Retinal pigment epithelial cell (primary cell): ENCODE measurements at places on chromosomes 3 and 15.

DNA sequence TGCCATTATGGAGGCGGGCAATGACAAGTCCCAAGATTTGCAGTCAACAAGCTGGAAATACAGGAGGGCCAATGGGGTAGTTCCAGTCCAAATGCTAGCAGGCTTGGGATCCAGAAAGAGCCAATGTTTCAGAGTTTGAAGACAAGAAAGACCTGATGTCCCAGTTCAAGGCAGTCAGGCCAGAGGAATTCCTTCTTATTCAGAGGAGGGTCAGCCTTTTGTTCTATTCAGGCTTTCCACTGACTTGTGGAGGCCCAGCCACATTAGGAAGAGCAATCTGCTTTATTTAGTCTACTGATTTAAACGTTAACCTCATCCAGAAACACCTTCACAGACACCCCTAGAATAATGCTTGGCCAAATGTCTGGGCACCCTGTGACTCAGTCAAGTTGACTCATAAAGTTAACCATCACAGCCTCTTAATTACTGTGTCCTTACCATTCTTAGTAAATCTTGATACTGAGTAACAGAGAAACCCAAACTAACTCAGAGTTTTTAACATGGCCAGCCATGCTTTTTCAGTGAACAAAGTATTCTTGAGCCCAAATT, 50.9 kb upstream of the NPHP3 start:
- no peak for DNase-seq

DNA sequence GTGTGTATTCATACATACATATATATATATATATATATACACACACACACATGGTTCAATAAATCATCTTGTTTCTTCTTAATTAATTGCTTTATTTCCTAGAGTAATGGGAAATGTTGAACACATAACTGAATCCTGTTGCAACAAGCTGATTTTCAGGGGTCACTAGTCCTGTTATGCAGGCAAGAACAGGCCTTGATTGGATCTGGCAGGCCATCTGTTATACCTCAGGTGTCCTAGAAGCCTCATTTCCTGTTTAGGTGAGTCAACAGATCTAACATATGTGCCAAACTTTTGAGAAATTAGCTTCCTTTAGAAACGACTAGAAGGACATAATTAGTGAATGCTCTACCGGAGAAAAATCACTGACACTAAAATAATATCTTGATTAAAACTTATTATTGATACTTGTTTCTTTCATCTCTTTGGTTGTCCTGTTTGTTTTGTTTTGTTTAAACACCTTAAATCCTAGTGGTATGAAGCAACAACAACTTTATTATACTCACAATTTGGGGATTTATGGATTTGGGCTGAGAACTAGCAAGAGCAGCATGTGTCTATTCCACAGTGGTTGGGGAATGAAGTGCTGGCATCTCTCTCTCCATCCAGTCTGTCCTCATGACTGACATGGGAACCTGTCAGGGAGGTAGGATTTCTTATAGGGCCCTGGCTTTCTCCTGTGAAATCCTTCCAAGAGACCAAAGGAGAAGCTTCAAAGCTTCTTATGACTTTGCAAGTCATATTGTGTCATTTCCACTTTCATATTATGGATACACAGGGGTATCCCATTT, 552.6 kb downstream of the NSUN3 start:
- no peak for DNase-seq

DNA sequence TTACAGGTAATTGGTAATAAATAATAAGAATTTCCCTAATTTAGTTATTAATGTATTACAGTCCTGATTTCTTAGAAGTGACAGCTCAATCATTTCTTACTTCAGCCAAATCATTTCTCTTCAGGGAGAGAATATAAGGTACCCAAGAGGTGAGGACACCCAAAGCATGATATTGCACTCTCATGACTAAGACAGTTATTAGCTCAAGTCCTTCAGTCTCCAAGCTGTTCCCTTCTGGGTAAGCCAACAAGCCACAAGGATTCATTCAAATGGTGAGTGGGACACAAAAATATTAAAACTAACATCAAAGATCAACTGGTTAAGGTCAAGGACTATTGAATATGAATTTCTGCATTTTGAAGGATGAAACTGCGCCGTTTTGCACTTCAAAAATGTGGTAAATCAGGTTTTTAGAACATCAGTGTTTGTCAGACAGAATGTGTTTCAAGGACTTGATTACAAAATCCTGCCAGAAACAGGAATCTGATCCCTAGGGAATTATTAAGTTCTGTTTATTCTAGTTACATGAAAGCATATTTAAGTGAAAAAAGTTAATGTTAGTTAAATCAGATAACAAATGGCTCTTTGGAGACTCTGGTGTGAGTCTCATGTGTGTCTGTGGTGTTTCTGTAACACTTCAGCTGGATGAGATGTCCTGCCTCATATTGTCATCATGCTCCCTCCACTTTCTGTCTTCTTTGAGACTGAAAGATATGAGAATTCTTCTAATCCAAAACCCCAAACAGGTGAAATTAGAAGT, 101.7 kb upstream of the COL8A1 start:
- no peak for DNase-seq

GRCh38 chr3:48119505-48120193, 68.6 kb downstream of the CDC25A start:
- DNase-seq: no peak

DNA sequence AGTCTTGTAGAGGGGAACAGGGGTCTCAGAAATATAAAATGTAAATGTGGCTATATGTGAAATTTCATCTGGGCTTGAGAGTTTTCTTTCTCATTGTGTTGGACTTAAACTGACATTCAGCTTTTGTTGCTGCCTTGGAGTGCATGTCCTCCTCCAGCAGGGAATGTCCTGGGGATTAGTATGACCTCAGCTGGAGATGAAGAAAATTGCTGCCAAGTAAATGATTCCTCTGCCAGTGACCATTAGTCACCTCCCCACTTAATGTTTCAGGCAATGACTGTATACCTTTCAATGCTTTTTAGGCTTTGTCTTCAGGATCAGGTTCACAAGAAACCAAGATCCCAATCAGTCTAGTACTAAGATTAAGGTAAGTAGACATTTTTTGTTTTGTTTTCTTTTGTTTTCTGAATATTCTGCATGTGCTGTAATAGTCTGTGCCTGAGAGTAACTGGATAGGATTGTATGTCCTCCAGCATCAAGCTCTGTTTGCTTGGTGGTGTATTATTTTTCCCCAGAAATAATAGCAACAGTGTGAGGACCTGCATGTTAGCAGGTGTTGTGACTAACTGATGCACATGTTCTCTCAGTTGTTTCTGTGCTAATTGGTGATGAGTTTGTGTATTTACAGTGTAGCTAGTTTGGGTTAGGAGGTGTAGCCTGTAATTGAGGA, 18.1 kb upstream of the SLC22A13 start:
- peak; percentile 82 for DNase-seq
